A549 treated with GW870086 at 1 μM for 4 hours (cell line): ENCODE measurements at places on chromosomes 3 and 15. TPM values are rescaled to one million over a fixed set of nuclear protein-coding genes. Genes with fewer than 3 reads are reported as not detected.

Gene PPIB
- 742 to 815 TPM (median 791 TPM) in 5 replicates for total RNA-seq

Gene LTK
- 0.03 to 0.43 TPM (median 0.10 TPM) in 4 of 5 replicates, not detected in the other for total RNA-seq

Gene GATA2
- total RNA-seq: 4.1 to 5.5 TPM (median 5.3 TPM) in 5 replicates

Gene CCK
- total RNA-seq: 0.98 to 2.0 TPM (median 1.4 TPM) in 5 replicates

Gene KLHL40
- total RNA-seq: not detected in 5 replicates

Gene SCAMP5
- total RNA-seq: 10.1 to 14.2 TPM (median 12.0 TPM) in 5 replicates

Gene HHATL
- 0.31 TPM in 1 of 5 replicates, not detected in the others for total RNA-seq

Gene C3orf85
- not detected in 5 replicates for total RNA-seq

Gene NOX5
- 0.14 to 0.37 TPM (median 0.22 TPM) in 5 replicates for total RNA-seq

Gene LRTM1
- total RNA-seq: not detected in 5 replicates

Gene HGD
- 16.9 to 24.4 TPM (median 18.2 TPM) in 5 replicates for total RNA-seq

Gene ZNF502
- 1.3 to 1.9 TPM (median 1.6 TPM) in 5 replicates for total RNA-seq

Gene PXYLP1
- 8.0 to 12.0 TPM (median 10.2 TPM) in 5 replicates for total RNA-seq

Gene SMCO1
- not detected in 5 replicates for total RNA-seq

Gene IMPG2
- not detected in 5 replicates for total RNA-seq

Gene C15orf62
- 0.07 to 0.09 TPM in 2 of 5 replicates, not detected in the others for total RNA-seq

Gene PP2D1
- total RNA-seq: not detected in 5 replicates

Gene STAB1
- 0.07 to 0.32 TPM (median 0.14 TPM) in 4 of 5 replicates, not detected in the other for total RNA-seq
